ENCODE measurements at places on chromosomes 3 and 15.

GRCh38 chr3:15475161-15475560, 46.3 kb downstream of the COLQ start:
- DNase-seq: no peak

- no peak for DNase-seq
Observed at GRCh38 chr3:195570912-195571311, 12.8 kb downstream of the APOD start.

GRCh38 chr3:171163101-171164066, 136.9 kb upstream of the SLC2A2 start:
- DNase-seq: no peak

DNA sequence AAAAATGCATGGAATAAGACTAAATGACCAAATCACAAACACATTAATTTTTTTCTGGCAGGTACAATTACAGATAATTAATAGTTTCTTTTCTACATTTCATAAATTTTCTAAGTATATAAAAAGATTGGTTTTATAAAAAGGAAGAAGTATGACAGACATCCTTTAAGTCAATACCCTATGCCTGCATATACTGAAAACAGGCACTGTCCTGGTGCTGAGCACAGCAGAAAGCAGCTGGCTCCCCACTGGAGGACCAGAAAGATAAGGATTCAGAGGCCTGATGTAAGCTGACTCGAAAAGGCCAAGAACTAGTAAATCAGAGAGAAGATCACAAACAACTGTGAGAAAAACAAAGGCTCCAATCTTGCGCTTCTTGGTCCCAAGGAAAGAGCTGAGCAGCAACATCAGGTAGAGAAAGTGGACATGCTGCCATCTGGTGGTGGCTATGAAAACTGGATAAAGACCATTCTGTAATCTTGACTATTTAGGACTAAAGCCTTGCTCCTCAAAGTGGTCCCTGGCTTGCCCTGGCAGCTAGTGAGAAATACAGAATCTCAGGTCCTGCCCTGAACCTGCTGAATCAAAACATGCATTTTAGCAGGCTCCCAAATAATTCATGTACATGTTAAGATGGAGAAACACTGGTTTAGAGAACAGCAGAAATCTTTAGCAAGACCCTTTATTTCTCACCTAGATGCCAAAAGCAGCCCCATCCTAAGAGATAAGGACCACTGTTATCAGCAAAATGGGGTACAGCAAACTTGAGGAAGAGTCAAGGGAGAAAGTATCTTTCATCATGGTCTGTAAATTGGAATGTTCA, 76.0 kb downstream of the TRANK1 start:
- DNase-seq: peak; percentile 59

DNA sequence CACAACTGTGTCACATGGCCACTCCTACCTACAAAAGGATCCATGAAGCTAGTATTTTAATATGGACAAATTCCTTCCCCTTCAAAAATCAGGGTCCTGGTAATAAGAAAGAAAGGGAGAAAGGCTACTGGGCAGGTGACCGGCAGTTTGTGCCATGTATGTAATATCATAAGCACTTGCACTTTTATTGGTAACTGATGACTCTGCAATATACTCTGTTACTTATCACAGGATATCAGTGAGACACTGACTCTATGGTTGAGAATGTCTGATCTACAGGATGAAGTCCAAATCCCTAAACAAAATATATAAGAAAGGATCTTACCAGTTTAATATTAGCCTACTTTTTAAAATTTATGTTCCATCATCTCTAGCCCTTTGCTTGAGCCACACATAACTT, 315.2 kb downstream of the AGBL1 start:
- DNase-seq: no peak

GRCh38 chr3:169266351-169266750, 397.2 kb downstream of the MECOM start:
- DNase-seq: no peak

GRCh38 chr15:48596841-48597240, 48.7 kb downstream of the FBN1 start:
- DNase-seq: no peak

GRCh38 chr3:160448845-160449635, 546 bp downstream of the TRIM59 start:
- no peak for DNase-seq
